ENCODE measurements at places on chromosomes 1 and 21.

- no peak for DNase-seq
Measured at GRCh38 chr21:29182691-29183092, 52.2 kb downstream of the MAP3K7CL start.

- DNase-seq: no peak
Measured at GRCh38 chr1:212737559-212737958, 37.9 kb upstream of the BATF3 start.

- peak; percentile 44 for DNase-seq
Measured at GRCh38 chr1:59046134-59046533, 250.8 kb upstream of the FGGY start.

DNA sequence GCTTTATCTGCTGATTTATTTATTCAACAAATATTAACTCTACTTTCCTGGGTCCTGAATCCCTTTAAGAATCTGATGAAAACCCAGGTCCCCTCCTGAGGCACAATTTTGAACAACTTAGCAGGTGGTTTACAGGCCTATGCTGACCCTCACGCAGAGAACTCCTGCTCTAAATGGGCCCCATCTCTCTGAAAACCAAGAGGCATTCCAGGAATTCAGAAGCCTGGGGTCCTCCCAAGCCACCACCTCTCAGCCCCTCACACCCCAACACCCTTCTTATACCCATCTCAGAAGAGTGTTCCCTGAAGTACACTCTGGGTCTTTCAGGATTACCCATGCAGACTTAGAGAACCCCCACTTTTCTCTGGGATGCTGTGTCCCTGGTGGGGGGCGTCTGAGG lies 34.5 kb downstream of the LHX4 start:
- no peak for DNase-seq

GRCh38 chr1:73674945-73675561 lies 522.9 kb downstream of the LRRIQ3 start:
- DNase-seq: peak; percentile 13

GRCh38 chr1:166952002-166952746 lies 23.2 kb downstream of the ILDR2 start:
- DNase-seq: no peak

GRCh38 chr1:51998701-51999100 lies 8.2 kb upstream of the RAB3B start:
- no peak for DNase-seq

DNA sequence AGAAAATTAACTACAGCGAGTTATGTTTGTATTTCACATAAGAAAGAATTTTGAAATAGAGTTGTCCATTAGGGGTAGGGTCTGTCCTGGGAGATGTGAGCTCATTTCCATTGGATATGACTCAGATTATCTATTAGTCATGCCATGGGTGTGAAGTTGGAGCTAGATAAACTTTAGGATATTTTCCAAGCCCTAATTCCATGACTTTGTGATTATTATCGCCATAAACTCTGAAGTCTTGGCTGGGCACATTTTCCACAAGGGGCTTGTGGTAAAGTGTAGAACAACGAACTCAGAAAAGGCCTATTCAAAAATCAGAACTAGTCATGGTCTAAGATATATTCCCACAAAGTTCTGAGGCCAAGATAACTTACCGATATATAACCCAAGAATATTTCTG lies 396.6 kb downstream of the DPYD start:
- DNase-seq: no peak

DNA sequence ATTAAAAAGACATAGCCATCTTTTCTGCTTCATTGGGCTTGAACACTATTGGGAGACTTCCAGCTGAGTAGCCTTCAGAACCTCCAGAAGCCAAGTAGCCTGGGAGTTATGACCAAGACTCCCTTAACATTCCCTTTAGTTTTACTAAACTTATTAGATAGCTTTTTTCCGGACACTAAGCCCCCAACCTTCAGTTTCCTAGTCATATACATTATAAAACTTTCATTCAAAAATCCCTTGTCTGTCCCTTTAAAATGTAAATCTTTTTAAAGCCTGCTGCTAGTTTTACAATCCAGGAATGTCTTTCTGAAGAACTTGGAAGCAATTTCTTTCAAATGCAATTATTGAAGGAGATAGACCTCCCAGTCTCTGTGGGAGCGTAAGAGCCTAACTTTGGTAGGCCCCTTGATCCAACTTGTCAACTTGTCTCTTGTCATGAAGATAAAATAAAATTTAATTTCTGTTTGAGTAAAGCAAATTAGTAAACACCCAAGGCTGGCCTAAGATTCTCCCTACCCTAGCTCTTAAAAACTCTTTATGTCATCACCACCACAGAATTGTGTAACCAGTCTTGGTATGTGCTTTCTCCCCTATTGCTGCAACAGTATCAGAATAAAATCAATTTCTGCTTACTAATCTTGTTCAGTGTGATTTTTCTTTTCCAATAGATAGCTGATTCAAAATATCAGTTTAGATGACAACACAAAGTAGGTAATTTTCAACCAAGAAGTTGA lies 796.2 kb downstream of the PLA2G4A start:
- no peak for DNase-seq

GRCh38 chr1:159554261-159554660 lies 18.5 kb upstream of the OR10J5 start:
- no peak for DNase-seq

DNA sequence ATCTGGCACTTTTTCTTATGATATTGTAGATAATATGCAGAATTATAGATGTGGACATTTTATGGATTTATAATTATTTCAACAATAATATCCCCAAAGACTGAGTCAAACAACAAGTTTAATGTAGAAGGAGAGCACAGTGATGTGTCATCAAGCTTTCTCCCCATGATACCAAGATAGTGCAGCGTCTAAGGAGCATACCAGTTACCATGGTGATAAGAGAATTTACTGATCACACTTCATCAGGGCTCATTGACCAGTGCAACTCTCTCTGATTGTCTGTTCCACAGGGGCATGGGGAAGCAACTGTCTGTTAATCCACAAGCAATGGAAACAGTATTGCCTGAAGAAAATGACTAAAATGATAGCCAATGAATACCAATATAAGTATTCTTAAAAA lies 209.6 kb upstream of the DPYD start:
- DNase-seq: no peak

Measured in AG08395 (cell line).